ENCODE measurements at places on chromosomes 2 and 18. TPM values are rescaled to one million over a fixed set of nuclear protein-coding genes. Genes with fewer than 3 reads are reported as not detected.

Gene REEP1
- total RNA-seq: 29.3 TPM

Gene CRYGC
- total RNA-seq: not detected

Gene LIPG
- 2.9 TPM for total RNA-seq

GRCh38 chr2:41483982-41484857, 563.6 kb upstream of the PKDCC start:
- no peak for DNase-seq

- no peak for DNase-seq
Observed at GRCh38 chr2:216517447-216518225, 19.0 kb downstream of the RPL37A start.

GRCh38 chr2:234046521-234046920, 4.0 kb upstream of the SPP2 start:
- no peak for DNase-seq

DNA sequence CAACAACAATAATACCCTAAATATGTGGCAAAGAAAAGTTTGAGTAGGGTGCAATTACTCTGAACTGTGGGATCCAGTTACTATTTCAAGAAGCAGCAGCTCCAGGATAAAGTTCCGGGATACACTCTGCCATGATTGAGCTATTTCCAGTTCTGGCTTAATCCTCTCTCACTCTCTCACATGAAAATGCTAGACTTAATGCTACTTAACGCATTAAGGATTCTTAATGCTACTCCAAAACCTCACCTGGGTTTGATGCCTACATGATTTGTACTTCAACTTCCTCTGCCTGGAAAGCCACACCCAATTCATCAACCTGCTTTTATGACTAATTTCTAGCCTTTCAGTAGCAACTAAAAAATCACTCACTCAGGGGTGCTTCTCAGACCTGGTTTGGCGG, 151.1 kb upstream of the HNMT start:
- no peak for DNase-seq
